ENCODE measurements at places on chromosomes 7 and 10.

DNA sequence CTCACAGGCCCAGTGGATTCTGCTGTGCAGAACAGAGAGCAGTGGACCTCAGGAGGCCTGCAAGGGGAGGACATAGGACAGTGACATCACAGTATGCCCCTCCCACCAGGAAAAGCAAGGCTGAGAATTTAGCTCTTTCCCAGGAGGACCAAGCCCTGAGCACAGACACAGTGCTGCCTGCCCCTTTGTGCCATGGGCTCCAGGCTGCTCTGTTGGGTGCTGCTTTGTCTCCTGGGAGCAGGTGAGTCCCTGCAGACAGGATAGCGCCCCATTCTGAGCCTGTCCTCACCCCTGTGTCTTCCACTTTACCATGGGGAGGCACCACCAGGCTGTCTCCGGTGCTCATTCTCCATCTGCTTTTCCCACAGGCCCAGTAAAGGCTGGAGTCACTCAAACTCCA is 63.0 kb upstream of the PRSS58 start:
- DNase-seq: no peak

- DNase-seq: no peak
Observed at GRCh38 chr7:14009453-14010418, 20.3 kb upstream of the ETV1 start.

GRCh38 chr7:36406156-36406555 is 16.5 kb downstream of the ANLN start:
- DNase-seq: peak; percentile 79

GRCh38 chr7:66202441-66202840 is 2.7 kb upstream of the TPST1 start:
- no peak for DNase-seq

DNA sequence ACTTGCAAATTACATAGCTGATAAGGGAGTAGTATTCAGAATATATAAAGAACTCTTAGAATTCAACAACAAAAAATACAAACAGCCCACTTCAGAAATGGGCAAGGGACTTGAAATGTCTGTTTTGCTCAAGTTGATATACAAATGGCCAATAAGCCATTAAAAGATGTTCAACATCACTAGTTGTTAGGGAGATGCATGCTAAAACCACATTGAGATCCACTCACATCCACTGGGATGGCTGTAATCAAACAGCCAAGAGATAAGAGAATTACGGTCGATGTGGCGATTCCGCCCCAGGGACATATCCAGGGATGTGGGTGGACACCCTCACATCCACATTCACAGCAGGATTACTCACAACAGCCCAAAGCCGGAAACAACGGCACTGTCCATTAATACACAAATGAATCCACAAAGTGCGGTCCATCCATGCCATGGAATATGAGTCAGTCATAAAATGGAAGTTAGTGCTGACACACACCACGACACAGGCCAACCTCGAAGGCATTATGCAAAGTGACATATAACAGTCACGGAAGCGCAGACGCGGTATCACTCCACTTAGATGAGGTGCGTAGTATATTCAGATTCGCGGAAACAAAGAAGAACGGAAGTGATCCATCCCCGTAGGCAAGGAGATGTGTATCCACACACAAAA is 227.8 kb downstream of the DNAJB6 start:
- no peak for DNase-seq

- DNase-seq: no peak
Observed at GRCh38 chr7:150003304-150003810, 129.6 kb downstream of the ATP6V0E2 start.

DNA sequence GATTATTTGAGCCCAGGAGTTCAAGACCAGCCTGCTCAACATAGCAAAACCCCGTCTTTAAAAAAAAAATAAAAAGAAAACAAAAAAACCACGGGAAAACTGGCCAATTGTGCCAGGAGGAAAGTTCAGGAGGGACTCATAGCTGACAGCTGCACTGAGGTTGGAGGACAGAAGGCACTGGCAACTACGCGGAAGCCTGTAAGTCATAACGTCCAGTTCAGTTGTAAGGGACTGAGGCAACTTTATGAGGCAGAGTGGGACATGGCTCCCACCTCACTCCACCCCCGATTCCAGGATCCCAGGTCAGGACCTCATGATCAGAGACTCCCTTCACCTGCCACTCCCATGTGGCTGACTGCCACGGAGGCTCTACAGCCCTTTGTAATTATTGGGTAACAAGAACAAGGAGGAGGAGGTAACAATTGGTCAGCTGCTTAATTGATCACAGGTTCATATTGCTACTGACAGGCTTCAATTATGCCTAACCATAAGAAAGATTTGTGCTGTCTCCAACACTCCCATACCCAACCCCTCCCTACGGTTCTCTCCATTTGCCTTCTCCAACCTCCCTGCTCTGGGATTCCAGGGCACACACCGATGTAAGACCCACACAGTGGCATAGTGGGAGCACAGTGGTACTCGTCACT is 1.9 kb upstream of the CCL24 start:
- DNase-seq: no peak

- no peak for DNase-seq
Observed at GRCh38 chr7:81534446-81534845, 235.4 kb downstream of the HGF start.

- DNase-seq: no peak
Observed at GRCh38 chr10:129385600-129385999, 81.4 kb upstream of the MGMT start.

GRCh38 chr7:116521046-116521664 is 3.7 kb upstream of the CAV1 start:
- DNase-seq: no peak

GRCh38 chr7:47292832-47293309 is 289.0 kb downstream of the TNS3 start:
- DNase-seq: no peak

GRCh38 chr7:25906003-25906402 is 246.0 kb upstream of the NFE2L3 start:
- DNase-seq: no peak

DNA sequence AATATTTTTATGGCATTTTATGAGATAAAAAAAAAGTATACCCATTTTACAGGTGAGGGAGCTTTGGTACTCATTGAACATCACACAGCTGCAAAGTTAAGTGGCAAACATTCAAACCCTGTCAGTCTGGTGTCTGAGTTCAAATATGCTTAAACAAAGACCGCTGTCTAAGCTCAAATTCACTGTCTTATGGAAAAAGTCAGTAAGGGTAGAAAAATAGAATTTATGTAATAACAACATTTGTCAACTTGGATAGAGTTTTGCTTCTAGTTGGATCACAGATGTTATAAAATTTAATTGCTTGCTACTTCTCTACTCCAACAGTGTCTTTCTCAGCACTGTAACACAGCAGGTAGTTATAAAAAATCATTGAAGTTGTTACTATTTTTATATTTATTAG is 161.7 kb upstream of the CSTF2T start:
- no peak for DNase-seq

DNA sequence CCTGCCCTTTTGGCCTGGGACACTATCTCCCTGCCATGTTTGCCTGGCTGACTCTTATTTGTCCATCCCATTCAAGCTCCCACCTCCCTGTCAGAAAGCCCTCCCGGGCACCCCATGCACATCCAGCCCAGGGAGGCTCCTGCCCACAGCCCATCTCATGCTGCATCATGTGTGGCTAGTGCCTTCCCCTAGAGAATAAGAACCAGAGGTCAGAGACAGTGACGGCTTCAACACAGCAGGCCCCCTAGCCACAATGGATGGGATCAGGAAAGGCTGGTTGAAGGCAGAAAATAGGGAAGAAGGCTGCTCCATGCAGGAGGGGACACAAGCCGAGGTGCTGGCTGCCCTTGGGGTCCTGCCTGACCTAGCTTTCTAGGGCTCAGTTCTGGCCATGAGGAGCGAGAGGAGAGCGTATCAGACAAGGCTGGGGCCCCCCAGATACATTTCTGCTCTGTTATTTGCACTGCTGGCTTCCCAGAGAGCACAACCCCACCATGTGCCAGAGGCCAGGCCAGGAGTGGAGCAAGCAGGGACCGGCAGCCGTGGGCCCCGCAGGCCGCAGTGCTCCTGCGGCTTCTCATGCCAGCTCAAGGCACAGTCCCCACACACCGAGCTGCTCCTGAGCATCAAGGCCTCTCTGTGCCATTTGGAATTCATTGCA is 161.1 kb upstream of the ZMIZ1 start:
- DNase-seq: no peak

- no peak for DNase-seq
Observed at GRCh38 chr7:42315103-42315502, 78.1 kb upstream of the GLI3 start.

DNA sequence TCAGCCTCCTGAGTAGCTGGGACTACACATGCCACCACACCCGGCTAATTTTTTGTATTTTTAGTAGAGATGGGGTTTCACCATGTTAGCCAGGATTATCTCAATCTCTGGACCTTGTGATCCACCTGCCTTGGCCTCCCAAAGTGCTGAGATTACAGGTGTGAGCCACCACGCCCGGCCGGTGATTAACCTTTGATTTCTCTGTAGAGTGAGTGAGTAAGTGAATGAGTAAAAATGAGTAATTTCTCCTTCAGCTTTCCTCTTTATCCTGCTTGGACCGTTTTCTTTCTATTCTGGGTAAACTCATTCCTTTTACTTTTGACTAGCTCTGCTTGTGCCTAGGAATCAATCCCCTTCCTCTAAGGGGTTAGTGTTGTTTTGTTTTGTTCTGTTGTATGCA is 36.8 kb downstream of the ST7 start:
- no peak for DNase-seq

DNA sequence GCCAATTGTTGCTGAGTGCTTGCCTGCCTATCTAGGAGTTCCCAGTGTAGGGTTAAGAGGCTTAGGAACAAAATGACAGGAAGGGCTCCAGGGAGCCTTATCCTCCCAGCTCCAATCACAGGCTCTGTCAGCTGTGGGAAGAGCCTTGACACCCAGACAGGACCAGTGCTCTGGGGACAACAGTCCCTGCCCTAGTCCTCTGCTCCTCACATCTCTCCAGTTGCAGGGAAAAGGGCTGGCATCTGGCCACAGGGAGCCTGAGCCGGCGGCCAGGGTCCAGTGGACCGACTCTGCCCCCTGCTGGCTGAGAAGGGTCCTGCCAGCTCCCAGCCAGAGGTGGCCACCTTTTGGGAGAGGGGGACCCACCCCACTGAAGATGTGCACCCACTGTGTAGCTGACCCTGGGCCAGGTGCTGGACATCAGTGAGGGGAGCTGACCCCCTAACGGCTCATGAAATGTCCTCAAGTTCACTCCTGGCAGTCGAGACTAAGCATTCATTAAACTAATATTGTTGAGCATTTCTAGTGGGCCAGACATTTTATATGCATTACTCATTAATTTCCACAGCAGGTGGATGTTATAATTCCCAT is 17.6 kb downstream of the DNAJB12 start:
- peak; percentile 63 for DNase-seq

GRCh38 chr10:62018131-62018911 is 116.8 kb downstream of the ARID5B start:
- DNase-seq: no peak

GRCh38 chr7:9148687-9149086 is 715.3 kb downstream of the NXPH1 start:
- DNase-seq: no peak

- no peak for DNase-seq
Observed at GRCh38 chr7:128007303-128007680, 23.9 kb downstream of the LRRC4 start.

GRCh38 chr7:15167912-15168311 is 265.4 kb upstream of the DGKB start:
- DNase-seq: no peak

GRCh38 chr10:70858759-70859158 is 29.6 kb downstream of the PCBD1 start:
- DNase-seq: no peak

DNA sequence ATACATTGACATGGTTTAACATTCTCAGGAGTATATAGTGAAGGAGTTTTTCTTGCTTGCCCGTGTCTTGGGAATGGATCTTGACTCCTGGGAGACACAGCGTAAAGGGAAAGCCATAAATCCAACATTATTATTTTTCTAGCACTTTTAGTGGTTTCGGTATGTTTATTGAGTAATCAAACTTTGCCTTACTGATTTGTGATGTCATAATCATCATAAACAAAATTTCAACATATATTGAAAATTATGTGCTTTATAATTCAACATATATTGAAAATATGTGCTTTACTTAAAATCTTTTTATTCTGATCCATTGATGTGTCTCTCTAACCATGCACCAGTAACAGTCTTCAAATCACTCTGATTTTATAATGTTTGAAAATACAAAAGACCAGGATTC is 20.2 kb upstream of the OR2A5 start:
- DNase-seq: no peak

GRCh38 chr10:52933748-52934147 is 161.2 kb upstream of the MBL2 start:
- DNase-seq: no peak

GRCh38 chr10:15168786-15169554 is 477 bp upstream of the NMT2 start:
- DNase-seq: peak; percentile 97

DNA sequence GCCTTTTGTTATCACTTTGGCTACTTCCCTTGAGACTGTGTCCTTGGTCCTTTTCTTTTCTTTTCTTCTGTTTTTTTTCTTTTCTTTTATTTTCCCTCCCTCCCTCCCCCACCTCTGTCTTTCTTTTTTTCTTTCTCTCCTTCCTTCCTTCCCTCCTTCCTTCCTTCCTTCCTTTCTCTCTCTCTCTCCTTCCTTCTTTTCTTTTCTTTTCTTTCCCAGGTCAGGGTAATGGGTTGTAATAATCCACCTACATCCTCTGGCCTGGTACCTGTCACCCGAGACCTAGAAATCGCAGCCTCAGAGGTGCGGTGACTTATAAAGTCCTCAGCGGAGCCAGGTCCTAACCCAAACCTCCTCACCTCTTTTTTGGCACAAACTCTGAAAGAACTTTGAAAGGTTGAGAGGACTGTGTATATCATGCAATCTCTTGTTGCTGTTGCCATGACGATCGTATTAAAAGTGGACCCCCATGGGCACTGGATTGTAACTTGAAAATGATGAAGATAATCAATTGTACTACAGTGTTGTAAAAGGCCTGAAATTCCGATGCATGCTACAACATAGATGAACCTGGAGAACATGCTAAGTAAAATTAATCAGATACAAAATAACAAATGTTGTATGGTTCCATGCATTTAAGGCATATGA is 140.7 kb upstream of the AGK start:
- DNase-seq: no peak

- no peak for DNase-seq
Observed at GRCh38 chr7:45296748-45297147, 139.2 kb downstream of the RAMP3 start.

DNA sequence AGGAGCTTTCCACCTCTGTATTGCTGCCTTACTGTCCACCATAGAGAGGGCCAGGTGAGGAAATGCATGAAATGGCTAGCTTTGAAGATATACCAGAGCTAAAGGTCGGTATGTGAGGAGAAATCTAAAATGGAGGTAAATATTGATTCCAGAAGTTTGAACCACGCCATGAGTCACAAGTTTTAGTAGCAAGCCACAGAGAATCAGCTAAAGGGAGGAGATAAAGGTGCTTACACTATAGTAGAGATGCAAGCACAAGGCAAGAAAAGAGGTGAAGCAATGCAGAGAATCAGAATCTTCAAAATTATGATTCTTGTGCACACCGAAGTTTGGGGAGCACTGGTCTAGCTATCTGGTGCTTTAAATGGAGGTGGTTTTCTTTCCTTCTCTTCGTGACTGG is 3.0 kb upstream of the GSAP start:
- DNase-seq: no peak

Data from hippocampal formation (tissue), 2 donors.